ENCODE measurements at places on chromosomes 1 and 21.
A peak's percentile ranks its signal among the peaks of the same experiment; 100 is the strongest.

GRCh38 chr1:159879977-159880376, 17.5 kb upstream of the VSIG8 start:
- no peak for DNase-seq

GRCh38 chr1:80445033-80445432, 1355.7 kb upstream of the ADGRL2 start:
- DNase-seq = no peak

GRCh38 chr1:89812992-89813391, 7.8 kb upstream of the LRRC8D start:
- DNase-seq = no peak

GRCh38 chr1:240539769-240540414, 72.1 kb downstream of the GREM2 start:
- DNase-seq = no peak

DNA sequence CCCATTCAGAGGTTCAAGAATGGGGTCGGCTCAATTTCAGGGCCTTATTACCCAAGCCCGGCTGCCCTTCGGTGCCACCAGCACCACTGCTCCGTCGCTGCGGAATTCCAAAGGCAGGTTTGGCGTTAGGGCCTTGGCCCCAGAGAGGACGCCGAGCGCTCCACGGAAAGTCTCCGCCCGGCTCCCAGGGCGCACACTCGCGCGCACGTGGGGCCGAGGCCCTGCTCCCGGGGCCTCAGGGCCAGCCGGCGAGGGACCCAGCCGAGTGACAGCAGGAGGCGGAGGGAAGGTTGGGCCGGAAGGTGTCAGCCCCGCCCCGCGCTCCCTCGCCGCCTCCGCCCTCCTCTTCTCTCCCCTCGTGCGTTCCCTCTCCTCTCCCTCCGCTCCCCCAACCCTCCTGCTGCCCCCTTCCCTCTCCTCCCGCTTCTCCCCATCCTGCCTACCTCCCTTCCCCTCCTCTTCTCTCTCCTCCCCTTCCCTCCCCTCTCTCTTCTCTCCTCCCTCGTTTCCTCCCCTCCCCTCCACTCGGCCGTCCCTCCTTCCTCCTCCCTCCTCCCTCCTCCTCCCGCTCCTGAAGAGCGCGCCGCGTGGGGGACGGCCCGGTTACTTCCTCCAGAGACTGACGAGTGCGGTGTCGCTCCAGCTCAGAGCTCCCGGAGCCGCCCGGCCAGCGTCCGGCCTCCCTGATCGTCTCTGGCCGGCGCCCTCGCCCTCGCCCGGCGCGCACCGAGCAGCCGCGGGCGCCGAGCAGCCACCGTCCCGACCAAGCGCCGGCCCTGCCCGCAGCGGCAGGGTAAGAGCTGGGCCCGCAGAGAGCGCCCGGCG, at the start of gene ETS2:
Gene ETS2 (plus strand): TSS at position 602 of the 825 bp plus-strand sequence. CDS start 4,106 bp downstream, outside the sequence.
- peak; percentile 80 for DNase-seq

GRCh38 chr1:45682942-45683341, 3.4 kb downstream of the GPBP1L1 start:
- no peak for DNase-seq

DNA sequence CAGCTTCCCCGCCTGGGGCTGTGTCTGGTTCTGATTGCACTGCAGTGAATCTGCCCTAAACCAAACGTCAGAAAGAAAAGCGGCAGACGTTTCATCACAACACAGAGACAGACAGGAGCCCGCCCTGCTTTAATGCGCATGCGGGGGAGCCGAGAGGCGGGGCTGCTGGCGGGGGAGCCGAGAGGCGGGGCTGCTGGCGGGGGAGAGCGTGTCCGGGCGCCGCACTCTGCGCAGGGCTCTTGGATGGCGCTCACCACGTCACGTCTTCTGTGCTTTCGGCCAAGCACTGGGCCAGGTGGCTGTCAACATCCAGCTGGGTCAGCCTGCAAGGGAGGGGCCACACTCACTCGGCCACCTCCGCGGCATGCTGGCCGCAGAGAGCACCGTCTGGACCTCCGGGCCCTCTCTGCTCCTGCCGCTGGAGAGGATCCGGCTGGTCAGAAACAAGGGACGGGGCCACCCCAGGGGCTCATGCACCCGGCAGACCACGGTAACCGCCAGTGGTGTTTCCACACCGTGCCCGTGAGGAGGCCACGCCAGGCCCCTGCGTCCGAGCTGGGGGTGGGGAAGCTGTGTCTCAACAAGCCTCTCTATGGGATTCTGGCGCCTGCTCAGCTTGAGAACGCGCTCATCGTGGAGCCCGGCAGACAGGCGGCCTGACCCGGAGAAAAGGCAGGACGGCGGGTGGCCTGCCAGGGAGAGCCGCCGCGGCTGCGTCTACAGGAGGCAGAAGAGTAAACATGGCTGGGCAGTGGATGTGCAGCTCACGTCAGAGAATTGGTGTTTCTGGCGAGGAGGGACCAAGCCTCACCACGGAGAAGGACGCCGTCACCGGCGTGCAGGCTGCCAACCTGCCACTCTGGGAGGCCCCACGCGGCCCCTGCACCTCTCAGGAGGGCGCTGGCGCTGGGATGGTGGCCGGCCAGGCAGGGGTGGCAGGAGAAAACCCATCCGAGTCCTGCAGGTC, 4.8 kb downstream of the FAAP20 start:
- peak; percentile 92 for DNase-seq

- peak; percentile 66 for DNase-seq
Measured at GRCh38 chr1:84505493-84506001, 639 bp upstream of the SPATA1 start.

- no peak for DNase-seq
Measured at GRCh38 chr1:202227997-202228401, 34.4 kb downstream of the LGR6 start.

All from C1 segment of cervical spinal cord (tissue), 14 donors.